ENCODE measurements at places on chromosomes 1 and 21.

- no peak for DNase-seq
Observed at GRCh38 chr1:92679980-92680379, 104.9 kb downstream of the EVI5 start.

DNA sequence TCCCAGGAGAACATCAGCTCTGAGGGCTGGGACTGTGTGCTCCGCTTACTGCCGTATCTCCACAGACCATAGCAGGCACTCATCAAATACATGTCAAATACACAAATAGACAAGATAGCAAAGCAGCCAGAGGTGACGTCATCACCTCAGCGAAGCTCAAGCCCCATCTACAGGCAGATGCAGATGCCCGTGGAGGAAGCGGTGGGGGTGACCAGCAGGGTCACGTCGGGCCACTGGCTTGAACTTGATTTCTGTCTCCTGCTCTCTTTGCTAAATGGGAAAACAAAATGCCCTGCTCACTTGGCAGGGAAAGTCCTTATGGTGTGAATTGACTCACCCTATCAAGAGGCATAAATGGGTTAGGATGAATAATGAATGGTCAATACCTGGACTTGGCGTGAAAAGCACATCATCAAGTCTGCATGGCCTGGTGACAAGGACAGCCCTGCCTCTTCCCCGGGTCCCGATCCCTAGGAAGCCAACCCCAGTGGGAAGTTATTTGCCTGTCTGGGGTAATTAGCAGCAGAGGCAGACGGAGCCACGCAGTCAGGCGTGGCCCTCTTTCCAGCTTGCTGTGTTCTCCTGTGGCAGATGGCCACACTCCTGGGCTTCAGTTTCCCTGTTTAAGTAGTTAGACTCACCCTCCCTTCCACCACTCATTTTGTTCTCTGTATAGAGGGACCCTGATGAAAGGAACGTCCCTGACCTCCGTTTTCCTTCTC is 536.0 kb downstream of the NPHP4 start:
- DNase-seq, result peak; percentile 58

- no peak for DNase-seq
Observed at GRCh38 chr21:36208326-36209013, 51.8 kb downstream of the DOP1B start.

DNA sequence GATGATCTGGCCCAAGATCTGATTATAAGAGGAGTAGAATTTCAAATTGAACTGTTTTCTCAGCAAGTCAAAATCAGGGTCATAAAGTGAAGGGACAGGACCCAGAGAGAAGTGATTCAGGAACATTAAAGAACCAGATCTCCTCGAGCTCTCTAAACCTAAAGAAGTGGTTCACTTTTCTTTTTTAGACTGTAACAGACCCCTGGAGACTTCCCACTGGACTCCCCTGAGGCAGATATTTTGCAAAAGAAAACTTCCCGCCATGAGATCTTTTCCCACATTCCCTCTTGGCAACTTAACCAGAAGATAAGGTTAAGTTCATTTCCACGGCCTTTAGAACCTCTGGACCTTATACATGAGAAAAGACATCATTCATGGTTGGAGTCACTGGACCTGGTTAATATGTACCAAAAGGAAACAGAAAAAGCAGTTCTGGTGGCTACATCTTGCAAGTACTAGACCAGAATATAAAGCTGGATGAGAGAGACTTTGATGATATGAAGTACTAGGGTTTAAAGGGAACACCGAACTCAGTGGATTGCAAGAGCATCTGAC is 1061.4 kb downstream of the MRPL39 start:
- no peak for DNase-seq

- DNase-seq, result no peak
Observed at GRCh38 chr1:112457955-112458354, 50.8 kb upstream of the WNT2B start.

- DNase-seq, result no peak
Observed at GRCh38 chr1:43309405-43310025, 8.7 kb downstream of the TIE1 start.

DNA sequence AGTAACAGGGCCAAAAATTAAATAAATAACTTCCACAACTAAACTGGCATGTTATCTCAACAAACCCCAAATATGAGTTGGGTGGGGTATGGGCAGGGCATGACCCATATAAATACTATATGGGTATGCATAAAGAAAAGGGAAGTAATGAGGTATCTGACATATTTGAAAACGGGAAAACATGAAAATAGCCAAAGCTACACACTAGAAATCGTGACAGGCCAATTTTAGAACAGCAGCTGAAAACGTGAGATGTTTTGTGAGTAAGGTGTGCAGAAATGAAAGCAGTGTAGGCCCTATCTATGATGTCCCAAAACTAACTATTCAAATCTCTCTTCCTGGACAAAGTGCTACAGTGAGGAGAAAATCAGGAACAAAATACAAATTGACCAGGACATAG is 537.9 kb upstream of the NR5A2 start:
- DNase-seq, result no peak

Measured in islet precursor cell (in vitro differentiated cells).